Activated T-cell treated with anti-CD3 and anti-CD28 coated beads for 48 hours (primary cell): ENCODE measurements at places on chromosomes 16 and 17.

DNA sequence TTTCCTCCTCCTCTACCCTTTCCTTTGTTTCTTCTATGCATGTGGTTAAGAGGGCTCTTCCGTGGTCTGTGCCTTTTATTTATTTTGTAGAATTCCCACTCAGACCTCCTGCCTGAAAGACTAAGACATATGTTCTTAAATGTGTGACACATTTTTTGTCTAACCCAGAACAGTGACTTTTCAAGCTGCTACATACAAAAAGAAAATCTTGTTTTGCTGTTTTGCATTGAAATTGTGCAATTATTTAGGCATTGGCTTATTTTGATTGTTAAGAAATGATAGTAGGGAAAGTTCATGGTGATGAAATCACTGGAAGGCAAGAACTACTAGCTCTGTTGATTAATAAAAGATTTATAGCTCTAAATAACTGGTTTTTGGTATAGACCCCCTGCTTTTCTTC, 76.8 kb downstream of the TUBD1 start:
- no peak for DNase-seq

DNA sequence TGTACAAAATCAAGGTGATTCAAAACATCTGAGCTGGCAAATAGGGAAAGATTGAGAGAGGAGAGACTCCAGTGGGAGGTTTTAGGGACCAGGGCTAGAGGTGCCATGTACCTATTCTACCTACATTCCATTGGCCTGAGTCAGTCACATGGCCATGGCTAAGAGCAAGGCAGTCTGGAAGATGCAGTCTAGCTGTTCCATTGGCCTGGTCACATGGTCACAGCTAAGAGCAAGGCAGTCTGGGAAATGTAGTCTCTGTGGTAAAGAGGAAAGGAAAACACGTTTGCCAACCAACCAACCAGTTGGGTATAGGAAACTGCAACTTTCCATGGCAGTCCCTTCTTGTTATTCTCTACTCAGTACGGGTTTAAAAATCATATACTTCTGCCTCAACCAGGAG, 369.1 kb downstream of the XYLT1 start:
- DNase-seq = no peak

DNA sequence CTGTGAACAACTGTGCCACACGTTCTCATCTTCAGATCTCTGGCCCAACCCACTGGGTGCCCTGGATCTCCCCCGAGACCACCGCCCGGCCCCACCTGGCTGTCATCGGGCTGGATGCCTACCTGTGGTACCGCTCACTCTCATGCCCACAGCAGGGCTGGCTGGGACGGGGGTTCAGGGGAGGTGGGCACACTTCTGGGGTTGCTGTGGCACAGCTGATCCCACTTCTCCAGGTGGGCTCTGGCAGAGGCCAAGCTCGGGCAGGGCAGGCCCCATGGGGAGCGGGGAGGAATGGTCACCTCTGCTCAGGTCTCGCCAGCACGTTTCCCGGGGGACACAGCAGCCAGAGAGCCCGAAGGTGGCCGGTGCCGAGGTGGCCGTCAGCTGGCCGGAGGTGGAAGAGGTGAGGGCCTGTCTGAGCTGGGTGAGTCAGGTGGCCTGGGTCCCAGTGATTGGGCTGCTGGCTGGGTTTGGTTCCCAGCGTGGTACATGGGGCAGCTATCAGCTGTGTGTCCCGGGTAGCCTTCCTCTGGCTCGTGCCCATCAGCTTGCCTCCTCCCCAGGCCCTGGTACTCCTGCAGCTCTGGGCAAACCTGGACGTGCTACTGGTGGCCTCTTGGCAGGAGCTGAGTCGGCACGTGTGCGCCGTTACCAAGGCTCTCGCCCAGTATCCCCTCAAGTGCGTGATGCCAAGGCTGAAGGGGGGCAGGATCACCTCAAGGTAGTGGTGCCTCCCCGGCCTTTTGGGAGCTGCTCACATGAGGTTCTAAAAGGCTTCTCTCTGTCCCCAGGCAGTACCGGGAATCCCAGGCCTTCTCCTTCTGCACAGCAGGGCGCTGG, 2.3 kb upstream of the MRPS34 start:
- DNase-seq = no peak

DNA sequence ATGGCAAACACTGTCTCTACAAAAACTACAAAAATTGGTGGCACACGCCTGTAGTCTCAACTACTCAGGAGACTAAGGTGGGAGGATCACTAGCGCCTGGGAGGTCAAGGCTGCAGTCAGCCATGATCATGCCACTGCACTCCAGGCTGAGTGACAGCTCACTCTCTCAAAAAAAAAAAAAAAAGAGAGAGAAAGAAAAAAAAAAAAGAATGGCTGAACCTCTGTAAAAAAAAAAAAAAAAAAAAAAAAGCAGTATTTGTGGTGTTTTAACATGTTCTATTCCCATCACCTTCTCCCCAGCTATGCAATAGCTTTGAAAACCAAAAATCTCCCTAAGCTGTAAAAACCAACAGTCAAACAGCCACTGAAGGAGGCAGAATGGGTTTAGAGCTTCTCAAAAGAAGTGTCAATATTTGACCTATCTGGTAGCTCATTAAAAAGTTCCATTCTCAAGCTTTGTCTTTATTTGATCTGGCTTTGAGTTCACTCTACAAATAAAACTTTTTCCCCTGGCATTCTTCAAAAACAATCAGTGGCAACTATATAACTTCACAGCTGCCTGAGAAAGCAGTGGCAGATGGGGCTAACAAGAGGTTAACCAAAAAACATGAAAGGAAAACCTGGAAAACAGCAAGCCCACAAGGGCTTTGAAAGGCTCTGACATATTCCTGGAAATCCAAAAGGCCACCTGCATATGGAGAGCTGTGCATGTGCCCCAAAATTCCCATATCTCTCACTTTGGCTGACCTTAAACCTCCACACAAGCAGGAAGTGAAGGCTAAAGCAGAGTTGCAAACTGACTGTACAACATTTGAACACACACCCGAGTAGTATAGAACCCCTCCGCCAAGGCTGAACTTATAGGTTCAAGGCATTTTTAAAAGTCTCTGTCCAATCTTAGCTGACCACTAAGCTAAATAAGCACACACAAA, 36.0 kb downstream of the USP32 start:
- DNase-seq = no peak

DNA sequence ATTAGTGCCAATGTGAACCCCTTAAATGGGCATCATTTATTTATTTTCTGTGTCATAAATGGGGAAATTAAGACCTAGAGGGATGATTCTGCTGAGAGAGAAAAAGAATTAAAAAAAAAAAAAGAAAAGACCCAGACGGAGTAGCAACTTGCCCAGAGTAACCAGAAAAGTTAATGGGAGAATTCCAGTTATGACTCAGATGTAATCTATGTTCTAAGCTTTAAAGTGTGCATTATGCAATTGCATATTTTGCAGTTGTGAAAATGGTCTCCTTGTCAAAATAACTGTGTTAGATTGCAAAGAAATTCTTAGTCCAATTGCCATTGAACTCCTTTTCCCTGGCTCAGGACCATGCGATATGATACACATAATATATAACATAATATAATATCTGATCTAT, 38.6 kb upstream of the TBX2 start:
- DNase-seq = no peak

DNA sequence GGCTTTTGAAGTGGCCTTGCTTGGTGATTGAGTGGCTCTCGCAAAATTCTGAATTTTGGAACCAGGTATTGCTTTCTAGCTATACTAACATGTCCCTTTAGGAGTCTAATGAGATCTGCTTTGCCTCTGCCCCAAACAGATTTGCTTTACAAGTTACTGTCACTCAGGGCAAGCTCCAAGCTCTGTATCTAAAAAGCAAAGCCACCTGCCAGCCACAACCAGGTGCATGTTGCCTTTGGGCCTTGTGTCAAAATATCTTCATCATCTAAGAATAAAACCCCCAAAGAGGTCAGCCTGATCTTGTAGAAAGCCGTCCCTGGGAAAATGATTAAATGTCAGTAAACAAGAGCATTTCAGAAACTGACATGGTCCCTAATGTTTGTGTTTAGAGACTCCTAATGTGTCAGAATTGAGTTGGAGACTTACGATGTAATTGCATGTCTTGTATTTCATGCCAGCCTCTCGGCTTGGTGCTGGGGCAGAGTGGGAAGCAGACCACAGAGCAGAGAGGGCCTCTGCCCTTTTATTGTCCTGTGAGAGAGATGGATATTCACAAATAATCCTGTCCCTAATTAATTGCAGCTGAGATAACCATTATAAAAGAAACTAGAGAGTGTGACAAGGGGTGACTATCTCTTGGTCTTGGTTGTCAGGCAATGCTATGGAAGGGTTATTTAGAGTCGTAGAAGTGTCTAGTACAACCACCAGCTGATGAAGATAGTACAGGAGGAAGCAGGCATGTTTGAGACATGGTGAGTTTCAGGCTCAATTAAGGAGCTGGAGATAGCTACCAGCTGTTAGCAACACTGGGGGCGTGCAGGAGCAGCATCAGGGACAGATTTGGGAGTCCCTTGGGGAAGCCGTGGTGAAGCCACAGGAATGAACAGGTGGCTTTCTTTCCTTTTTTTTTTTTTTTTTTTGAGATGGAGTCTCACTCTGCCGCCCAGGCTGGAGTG, 90.7 kb downstream of the PITPNC1 start:
- DNase-seq = no peak

DNA sequence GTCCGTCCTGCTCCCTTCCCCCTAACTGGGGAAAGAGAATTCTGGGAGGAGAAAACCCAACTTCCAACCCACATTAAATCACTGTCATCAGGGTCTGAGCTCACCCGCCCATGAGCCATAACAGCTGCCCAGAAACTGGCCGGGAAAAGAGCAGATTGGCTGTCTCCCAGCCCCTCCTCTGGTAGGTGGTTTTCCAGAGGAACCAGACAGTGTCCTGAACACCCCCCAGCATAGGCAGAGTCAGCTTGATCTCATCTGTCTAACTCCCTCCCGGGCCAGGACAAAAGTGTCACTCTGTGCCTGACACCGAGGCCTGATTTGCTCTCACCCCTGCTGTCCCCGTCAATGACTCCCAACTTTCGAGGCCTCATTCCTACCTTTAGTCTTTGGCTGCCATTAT, 197.0 kb downstream of the AXIN2 start:
- no peak for DNase-seq

DNA sequence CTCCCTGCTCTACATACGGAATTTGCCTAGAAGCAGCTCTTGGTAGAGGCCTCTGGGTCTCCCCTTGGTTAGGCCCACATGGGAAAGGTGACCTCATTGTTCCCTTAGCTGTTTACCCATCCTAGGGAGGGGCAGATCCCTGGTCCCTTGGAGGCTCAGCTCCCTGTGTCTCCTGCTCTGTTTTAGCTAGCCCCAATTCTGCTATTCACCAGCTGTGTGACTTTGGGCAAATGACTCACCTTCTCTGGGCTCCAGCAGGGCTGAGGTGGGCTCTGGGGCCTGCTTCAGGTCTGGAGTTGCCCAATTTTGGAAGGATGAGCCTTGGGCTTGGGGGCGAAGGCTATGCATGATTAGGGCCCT, 3.9 kb downstream of the ABCC3 start:
- no peak for DNase-seq

GRCh38 chr16:86665319-86665675, 86.9 kb downstream of the FOXL1 start:
- DNase-seq = no peak
